CD14-positive monocyte (primary cell): ENCODE measurements at places on chromosomes 1 and 21.

DNA sequence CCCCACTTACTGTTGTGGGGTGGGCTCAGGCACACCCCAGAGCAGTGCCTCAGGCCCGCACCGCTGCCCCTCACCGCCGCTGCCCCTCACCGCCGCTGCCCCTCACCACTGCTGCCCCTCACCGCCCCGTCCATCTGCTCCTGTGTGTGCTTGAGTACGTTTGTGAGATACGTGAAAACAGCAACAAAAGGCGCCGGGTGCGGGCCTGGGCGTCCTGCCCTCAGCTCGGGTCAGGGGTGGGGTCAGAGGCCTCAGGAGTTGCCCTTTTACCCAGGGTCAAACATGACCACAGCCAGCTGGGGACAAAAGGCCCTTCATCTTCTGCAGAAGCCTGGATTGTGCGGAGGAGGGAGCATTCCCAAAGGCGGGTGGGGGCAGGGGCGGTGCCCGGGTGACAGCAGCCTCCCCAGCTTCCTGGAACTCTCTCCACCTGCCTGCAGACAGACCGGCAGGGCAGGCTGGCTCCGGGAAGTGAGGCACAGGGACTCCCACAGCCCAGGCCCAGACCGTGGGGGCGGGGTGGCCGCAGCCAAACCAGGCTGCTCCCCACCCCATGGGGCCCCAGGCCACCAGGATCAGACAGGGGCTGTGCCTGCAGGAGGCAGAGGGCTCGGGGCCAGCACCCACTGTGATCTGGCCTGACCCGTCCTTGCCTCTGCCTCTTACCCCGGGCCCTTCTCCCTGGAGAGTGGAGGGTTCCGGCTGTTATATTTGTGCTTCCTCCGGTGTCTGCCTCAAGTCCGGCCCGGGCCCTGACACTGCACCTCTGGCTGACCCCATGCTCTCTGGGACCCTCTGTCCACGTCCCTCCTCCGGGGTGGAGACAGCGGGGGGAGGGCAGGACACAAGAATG, 2.3 kb upstream of the VWA1 start:
- no peak for DNase-seq
- H3K27me3 ChIP-seq = peaks cover 19% of the 10 kb centered on the region
- no peaks in the 10 kb centered on the region for H3K36me3 ChIP-seq
- H3K4me1 ChIP-seq = peaks cover 18% of the 10 kb centered on the region

DNA sequence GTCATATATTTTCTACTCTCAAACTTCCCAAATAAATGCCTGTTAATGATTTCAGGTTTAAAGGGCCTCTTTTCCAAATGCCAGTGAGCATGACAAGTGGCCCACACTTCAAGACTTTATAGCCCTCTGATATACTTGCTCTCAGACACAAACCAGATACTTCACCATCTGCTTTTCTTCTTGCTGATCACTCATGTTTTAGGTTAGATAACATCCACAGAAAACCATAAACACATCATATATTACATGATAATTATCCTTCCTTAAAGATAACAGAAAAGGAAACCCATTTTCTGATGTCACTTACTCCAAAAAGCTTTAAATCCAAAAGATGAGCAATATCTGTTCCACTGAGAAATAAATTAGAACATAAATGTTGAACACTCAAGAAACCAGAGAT, 723.5 kb downstream of the LTN1 start:
- no peaks in the 10 kb centered on the region for H3K36me3 ChIP-seq
- H3K4me1 ChIP-seq = no peaks in the 10 kb centered on the region
- H3K4me3 ChIP-seq = no peak overlapping the region
- no peak for DNase-seq
- H3K27ac ChIP-seq = no peak overlapping the region

- H3K27ac ChIP-seq = no peak overlapping the region
- H3K4me1 ChIP-seq = no peaks in the 10 kb centered on the region
- no peak overlapping the region for H3K4me3 ChIP-seq
- H3K36me3 ChIP-seq = no peaks in the 10 kb centered on the region
- DNase-seq = no peak
Measured at GRCh38 chr21:34698270-34699015, 29.6 kb downstream of the CLIC6 start.

DNA sequence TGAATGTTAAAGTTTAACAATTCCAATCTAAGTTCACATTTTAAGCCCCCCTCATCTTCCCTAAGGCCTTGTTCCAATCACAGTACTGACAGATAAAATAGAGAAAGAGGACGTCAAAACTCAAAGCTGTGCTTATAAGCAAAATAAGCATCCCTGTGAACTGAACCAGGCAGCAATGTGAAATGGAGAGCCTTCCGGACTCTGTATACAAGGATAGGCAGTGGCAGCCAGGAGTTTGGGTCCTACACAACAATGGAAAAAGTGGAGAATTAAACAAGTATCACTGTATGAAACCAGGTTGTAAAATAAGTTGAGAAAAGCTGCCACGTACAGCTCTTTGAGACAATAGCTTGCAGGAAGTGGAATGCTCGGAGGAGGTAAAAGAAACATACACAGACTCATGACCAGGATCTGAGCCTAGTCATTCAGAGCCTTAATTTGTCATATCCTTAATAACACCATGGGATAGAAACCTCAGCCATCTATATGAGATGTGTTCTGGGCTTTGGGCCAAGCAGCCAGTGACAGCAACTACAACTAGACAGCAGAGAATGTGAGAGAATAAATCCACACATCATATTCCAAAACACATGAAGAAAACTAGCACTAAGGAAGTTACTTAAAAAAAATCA, 55.2 kb upstream of the PALMD start:
- H3K27ac ChIP-seq = no peak overlapping the region
- H3K36me3 ChIP-seq = no peaks in the 10 kb centered on the region
- H3K27me3 ChIP-seq = no peaks in the 10 kb centered on the region
- no peaks in the 10 kb centered on the region for H3K4me1 ChIP-seq
- DNase-seq = no peak

DNA sequence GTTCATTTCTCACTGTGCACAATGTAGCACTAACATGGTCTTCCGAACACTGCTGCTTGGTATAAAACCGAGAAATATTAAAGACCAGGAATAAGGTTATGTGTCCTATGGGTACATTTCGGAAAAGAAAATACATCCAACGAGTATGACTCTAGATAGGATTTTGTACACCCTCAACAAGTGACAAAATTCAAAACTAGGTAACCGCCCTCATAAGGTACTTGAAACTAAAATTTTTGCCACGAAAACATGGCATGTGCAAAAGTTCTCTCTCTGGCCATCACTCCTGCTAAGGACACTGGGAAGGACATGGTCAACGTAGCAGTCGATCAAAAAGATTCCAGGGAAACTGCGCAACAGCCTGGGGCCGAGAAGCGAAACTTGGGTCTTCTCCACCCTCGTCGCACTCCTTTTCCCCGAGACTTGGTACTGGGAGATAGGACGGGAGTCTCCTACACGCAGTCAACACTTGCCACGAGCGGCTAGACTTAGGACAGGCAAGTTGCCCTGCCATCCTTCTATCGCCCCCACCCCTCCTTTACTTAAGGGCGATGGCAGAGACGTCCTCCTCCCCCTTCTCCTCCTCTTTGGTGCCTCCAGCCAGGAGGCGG, 338 bp upstream of the TOR1AIP1 start:
- peak; percentile 81 for DNase-seq
- H3K4me1 ChIP-seq = peaks cover 52% of the 10 kb centered on the region
- peak overlapping the region; percentile 86 for H3K4me3 ChIP-seq
- no peaks in the 10 kb centered on the region for H3K27me3 ChIP-seq
- H3K36me3 ChIP-seq = peaks cover 19% of the 10 kb centered on the region
- peak overlapping the region; percentile 99 for H3K27ac ChIP-seq

- DNase-seq = no peak
- no peak overlapping the region for H3K27ac ChIP-seq
- H3K27me3 ChIP-seq = peaks cover 48% of the 10 kb centered on the region
- H3K4me1 ChIP-seq = peaks cover 38% of the 10 kb centered on the region
Measured at GRCh38 chr1:16158025-16158424, 2.2 kb upstream of the EPHA2 start.

DNA sequence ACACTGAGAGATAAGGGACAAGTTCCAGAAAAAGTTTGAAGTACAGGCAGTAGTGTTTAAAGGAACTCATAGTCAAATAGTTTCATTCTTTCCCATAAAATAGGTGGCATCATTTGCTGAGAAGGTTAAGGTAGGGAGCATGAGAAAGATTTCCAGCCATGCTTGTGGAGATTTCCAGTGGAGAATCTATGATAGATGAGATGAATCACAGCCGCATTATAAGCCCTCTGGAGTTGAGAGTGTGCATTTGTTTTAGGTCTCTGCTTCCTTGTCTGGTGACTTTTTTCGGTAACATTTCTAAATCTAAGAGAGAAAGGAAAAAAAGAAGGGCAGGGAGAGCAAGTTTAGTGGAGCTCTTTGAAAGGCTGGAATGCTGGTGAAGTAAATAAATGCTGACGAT, 108.7 kb downstream of the DISP1 start:
- H3K36me3 ChIP-seq = no peaks in the 10 kb centered on the region
- no peaks in the 10 kb centered on the region for H3K4me1 ChIP-seq
- DNase-seq = no peak
- H3K27me3 ChIP-seq = no peaks in the 10 kb centered on the region

DNA sequence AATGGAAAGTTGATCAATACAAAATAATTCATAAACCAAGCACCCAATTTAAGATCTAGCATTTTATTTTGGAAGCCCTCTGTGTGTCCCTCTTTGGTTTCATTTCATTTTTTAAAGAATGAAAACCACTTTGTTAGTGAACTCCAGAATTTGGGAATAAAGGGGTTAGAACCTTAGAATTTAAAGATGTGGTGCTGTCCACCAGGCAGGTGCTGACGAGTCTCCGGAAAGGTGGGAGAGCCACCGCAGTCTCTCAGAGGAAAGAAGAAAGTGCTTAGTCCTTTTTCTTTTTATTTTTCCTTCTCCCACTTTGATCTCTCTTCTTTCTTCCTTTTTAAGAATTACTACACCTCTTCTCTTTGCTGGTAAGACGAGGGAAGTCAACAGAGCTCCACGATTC, 20.5 kb upstream of the HIVEP3 start:
- H3K27ac ChIP-seq = no peak overlapping the region
- peaks cover 11% of the 10 kb centered on the region for H3K4me1 ChIP-seq
- DNase-seq = no peak
- H3K27me3 ChIP-seq = no peaks in the 10 kb centered on the region
- H3K36me3 ChIP-seq = no peaks in the 10 kb centered on the region

- H3K4me3 ChIP-seq = no peak overlapping the region
- no peaks in the 10 kb centered on the region for H3K36me3 ChIP-seq
- no peak for DNase-seq
- H3K4me1 ChIP-seq = no peaks in the 10 kb centered on the region
- H3K27ac ChIP-seq = no peak overlapping the region
Measured at GRCh38 chr21:17660452-17660851, 47.8 kb upstream of the BTG3 start.

DNA sequence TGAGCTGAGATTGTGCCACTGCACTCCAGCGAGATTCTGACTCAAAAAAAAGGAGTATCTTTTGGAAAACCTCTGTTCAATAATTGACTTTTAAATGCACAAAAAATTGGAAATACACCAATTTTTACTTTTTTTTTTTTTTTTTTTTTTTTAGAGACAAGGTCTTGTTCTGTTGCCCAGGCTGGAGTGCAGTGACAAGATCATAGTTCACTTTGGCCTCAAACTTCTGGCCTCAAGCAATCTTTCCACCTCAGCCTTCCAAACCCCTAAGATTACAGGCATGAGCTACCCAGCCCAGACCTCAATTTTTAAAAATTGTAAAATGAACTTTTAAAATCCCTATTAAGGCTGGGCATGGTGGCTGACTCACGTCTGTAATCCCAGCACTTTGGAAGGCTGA, 30.8 kb downstream of the NEK2 start:
- no peaks in the 10 kb centered on the region for H3K27me3 ChIP-seq
- no peak overlapping the region for H3K4me3 ChIP-seq
- H3K4me1 ChIP-seq = no peaks in the 10 kb centered on the region
- H3K36me3 ChIP-seq = no peaks in the 10 kb centered on the region
- no peak overlapping the region for H3K27ac ChIP-seq

- no peaks in the 10 kb centered on the region for H3K36me3 ChIP-seq
- H3K4me3 ChIP-seq = peak overlapping the region; percentile 55
- peaks cover 61% of the 10 kb centered on the region for H3K4me1 ChIP-seq
- H3K27ac ChIP-seq = peak overlapping the region; percentile 96
- peak; percentile 98 for DNase-seq
Measured at GRCh38 chr21:29195981-29196669, 65.7 kb downstream of the MAP3K7CL start.

- peaks cover 17% of the 10 kb centered on the region for H3K4me1 ChIP-seq
- H3K36me3 ChIP-seq = no peaks in the 10 kb centered on the region
- H3K4me3 ChIP-seq = peak overlapping the region; percentile 98
- H3K27me3 ChIP-seq = no peaks in the 10 kb centered on the region
- peak overlapping the region; percentile 99 for H3K27ac ChIP-seq
- DNase-seq = no peak
Measured at GRCh38 chr1:86913399-86913895, 479 bp downstream of the SELENOF start.

GRCh38 chr1:161492827-161493226, 12.4 kb upstream of the FCGR2A start:
- no peaks in the 10 kb centered on the region for H3K36me3 ChIP-seq
- H3K27ac ChIP-seq = no peak overlapping the region
- H3K4me3 ChIP-seq = no peak overlapping the region
- H3K27me3 ChIP-seq = peaks cover 16% of the 10 kb centered on the region

- H3K4me1 ChIP-seq = no peaks in the 10 kb centered on the region
- no peaks in the 10 kb centered on the region for H3K27me3 ChIP-seq
- no peaks in the 10 kb centered on the region for H3K36me3 ChIP-seq
Measured at GRCh38 chr1:198088360-198089071, 68.3 kb upstream of the NEK7 start.

GRCh38 chr1:13960375-13960987, 260.5 kb downstream of the PRDM2 start:
- H3K27me3 ChIP-seq = no peaks in the 10 kb centered on the region
- no peak overlapping the region for H3K4me3 ChIP-seq
- H3K27ac ChIP-seq = no peak overlapping the region
- H3K4me1 ChIP-seq = no peaks in the 10 kb centered on the region

GRCh38 chr1:110150330-110151174, at the start of gene SLC6A17:
Gene SLC6A17, plus strand, starts transcription at chr1:110150494. Its CDS starts 16,436 bp downstream, at chr1:110166930.
- no peak for DNase-seq
- H3K27me3 ChIP-seq = peaks cover 25% of the 10 kb centered on the region
- H3K27ac ChIP-seq = no peak within 1 kb of the TSS
- H3K36me3 ChIP-seq = no peaks in the 10 kb centered on the region
- H3K4me3 ChIP-seq = no peak within 1 kb of the TSS
- no peaks in the 10 kb centered on the region for H3K4me1 ChIP-seq

- H3K4me3 ChIP-seq = no peak overlapping the region
- no peak overlapping the region for H3K27ac ChIP-seq
- H3K36me3 ChIP-seq = no peaks in the 10 kb centered on the region
- H3K27me3 ChIP-seq = no peaks in the 10 kb centered on the region
Measured at GRCh38 chr1:113210248-113210647, 137.2 kb downstream of the LRIG2 start.

GRCh38 chr1:17119076-17119772, at the start of gene PADI2:
Gene PADI2, minus strand, starts transcription at chr1:17119451. Its CDS starts 80 bp downstream, at chr1:17119371.
- peak within 1 kb of the TSS; percentile 75 for H3K4me3 ChIP-seq
- H3K27ac ChIP-seq = peak within 1 kb of the TSS; percentile 60
- H3K36me3 ChIP-seq = peaks cover 23% of the 10 kb centered on the region

GRCh38 chr1:175537571-175537970, 205.8 kb downstream of the TNR start:
- H3K27me3 ChIP-seq = no peaks in the 10 kb centered on the region
- H3K36me3 ChIP-seq = no peaks in the 10 kb centered on the region
- H3K27ac ChIP-seq = no peak overlapping the region
- no peak for DNase-seq
- no peak overlapping the region for H3K4me3 ChIP-seq

GRCh38 chr21:39908265-39908923, 41.2 kb downstream of the PCP4 start:
- DNase-seq = no peak
- no peaks in the 10 kb centered on the region for H3K27me3 ChIP-seq
- H3K36me3 ChIP-seq = no peaks in the 10 kb centered on the region
- H3K27ac ChIP-seq = no peak overlapping the region
- no peak overlapping the region for H3K4me3 ChIP-seq

GRCh38 chr1:230216896-230217295, 149.9 kb downstream of the GALNT2 start:
- no peak overlapping the region for H3K27ac ChIP-seq
- peaks cover 6% of the 10 kb centered on the region for H3K36me3 ChIP-seq
- H3K27me3 ChIP-seq = no peaks in the 10 kb centered on the region
- H3K4me1 ChIP-seq = peaks cover 19% of the 10 kb centered on the region
- DNase-seq = no peak
